Karpas-422 (cell line): ENCODE measurements at places on chromosomes 11 and 22. TPM values are rescaled to one million over a fixed set of nuclear protein-coding genes. Genes with fewer than 3 reads are reported as not detected.

The GAS2 gene
- total RNA-seq = 0.86 TPM in 1 of 2 replicates, not detected in the other

The C11orf52 gene
- not detected in 2 replicates for total RNA-seq

The CCDC89 gene
- total RNA-seq = 0.37 and 0.40 TPM in 2 replicates

DNA sequence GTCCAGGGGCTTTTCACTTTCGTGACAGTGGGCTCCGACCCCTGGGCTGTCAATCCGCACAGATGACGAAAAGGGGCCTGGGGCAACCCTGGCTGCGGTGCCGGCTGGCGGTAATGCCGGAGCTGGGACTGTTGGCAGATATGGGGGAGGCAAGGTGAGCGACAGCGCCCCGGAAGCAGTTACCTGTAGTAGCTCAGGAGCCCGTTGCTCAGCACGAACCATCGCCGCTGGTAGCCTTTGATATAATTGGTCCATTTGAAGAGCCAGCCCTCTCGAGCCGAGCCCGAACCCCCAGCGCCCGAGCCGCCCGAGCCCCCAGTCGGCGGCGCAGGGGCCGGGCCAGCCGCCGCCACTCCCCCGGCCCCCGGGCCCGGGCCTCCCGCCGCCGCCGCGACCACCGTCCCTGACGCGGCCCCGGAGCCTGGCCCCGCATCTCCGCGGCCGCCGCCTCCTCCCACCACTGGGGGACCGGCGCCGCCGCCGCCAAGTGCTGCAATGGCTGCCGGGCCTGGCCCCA, 396 bp downstream of the OSBP start:
- DNase-seq = peak; percentile 78

DNA sequence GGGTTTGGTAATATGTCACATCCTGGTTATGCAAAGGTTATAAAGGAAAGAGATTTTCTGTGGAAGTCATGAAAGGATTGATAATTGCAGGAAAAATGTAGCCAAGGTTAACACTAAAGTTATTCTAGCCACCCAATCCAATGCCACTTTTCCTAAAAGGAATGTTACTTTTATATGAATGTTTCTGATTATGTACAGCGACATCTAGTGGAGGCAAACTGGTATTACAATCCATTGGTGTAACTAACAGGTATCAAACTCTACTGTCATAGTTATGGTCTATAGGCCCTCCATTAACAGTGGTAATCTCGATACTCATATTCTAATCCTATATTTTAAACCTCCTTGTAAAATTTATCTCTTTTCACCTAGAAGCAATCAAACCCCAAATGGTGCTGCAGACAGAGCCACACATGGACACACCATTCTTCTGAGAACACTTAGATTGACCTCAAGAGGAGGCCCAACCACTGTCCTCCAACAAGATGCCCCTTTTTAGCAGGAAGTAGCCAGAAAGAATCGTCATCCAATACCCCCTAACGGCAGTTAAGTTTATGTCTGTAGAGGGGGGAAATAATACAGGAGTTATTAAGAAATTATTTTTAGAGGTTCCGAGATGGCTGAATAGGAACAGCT, 74.9 kb upstream of the RAG2 start:
- DNase-seq = peak; percentile 77

- DNase-seq = no peak
Measured at GRCh38 chr11:23696688-23697415, 800.0 kb upstream of the LUZP2 start.

DNA sequence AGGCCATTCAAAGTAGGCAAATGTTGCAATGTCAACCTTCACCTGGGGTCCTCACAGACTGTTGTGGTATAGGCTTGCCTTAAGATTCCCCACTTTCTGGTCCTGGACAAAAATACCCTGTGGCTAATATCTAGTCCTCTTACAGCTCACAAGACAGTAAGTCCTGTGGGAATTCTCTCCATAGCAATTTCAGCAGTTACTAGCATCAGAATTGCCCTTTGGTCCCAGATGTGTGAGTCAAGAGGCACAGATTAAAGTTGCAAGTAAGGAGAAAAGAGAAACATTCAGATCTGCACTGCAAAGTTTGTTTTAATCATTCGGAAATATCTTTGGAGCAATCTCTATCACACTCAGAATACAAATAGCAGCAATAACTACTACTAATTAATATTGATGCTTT, 420.2 kb downstream of the NTM start:
- no peak for DNase-seq

DNA sequence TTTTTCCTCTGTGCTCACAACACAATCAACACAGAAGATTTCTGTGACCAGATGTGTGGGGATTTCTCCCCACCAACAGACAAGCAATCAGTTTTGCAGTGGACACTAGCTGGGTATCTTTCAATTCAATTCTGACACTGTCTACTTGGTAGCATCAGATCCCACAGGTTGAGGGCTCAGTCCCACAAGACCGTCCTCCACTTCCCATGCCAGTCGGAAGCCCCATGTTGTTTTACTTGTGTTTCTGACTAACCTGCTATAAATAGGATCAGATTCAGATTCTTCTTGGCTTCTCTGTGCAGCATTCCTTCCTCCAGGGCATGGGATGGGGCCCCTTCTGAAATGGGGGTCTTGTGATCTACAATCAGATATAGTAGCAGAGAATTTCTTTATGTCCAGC, 19.6 kb downstream of the ACER3 start:
- no peak for DNase-seq

- no peak for DNase-seq
Measured at GRCh38 chr11:121473064-121473777, 20.5 kb upstream of the SORL1-AS1 start.

GRCh38 chr22:38088629-38089473, 4.9 kb upstream of the SLC16A8 start:
- no peak for DNase-seq

DNA sequence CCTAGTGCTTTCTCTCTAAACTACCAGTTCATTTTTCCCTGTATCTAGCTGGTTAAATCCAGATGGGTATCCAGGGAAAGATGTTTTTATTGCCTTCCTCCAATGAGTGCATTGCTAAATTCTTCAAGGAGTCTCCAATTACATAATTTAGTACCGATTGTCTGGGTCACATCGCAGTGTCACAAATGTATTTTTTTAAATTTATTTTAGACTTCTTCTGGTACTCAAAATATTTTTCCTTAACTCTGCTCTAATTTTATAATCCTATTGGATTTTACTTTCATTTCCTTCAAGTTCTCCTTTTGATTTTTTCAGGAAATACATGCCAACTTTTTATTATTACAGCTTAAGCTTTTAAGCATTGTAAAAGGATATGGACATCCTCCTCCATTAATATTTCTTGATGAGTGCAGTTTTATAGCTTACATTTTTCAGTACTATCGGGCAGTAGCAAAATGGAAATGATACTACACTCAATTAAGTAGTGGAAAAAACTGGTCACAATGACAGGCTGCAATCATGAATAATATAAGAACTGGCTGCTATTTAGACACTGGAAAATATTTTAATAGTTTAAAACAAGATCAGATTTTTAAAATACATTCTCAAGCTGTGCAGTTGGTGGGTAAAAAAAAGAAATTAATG, 20.3 kb downstream of the BBOX1 start:
- no peak for DNase-seq

- peak; percentile 95 for DNase-seq
Measured at GRCh38 chr11:44899959-44900358, 50.7 kb downstream of the TP53I11 start.

DNA sequence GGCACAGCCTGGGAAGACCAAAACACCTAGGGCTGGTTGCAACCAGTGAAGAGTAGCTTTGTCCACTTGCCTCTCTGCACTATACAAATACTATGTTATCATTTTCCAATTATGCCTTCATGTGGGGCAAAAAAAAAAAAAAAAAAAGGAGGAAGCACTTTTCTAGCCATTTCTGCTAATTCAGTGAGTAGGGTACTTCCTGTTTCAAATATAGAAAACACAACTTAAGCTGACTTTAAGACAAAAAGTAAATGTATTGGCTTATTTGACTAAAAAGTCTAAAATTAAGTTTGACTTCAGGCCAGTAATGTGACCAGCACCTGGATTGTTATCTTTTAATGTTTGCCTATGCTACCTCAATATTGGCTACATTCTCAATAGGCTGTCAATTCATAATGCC, 15.3 kb downstream of the CCDC73 start:
- peak; percentile 94 for DNase-seq

GRCh38 chr22:46931881-46932280, 169.4 kb downstream of the TBC1D22A start:
- DNase-seq = no peak

- no peak for DNase-seq
Measured at GRCh38 chr11:72202571-72202970, 10.6 kb downstream of the FOLR1 start.

DNA sequence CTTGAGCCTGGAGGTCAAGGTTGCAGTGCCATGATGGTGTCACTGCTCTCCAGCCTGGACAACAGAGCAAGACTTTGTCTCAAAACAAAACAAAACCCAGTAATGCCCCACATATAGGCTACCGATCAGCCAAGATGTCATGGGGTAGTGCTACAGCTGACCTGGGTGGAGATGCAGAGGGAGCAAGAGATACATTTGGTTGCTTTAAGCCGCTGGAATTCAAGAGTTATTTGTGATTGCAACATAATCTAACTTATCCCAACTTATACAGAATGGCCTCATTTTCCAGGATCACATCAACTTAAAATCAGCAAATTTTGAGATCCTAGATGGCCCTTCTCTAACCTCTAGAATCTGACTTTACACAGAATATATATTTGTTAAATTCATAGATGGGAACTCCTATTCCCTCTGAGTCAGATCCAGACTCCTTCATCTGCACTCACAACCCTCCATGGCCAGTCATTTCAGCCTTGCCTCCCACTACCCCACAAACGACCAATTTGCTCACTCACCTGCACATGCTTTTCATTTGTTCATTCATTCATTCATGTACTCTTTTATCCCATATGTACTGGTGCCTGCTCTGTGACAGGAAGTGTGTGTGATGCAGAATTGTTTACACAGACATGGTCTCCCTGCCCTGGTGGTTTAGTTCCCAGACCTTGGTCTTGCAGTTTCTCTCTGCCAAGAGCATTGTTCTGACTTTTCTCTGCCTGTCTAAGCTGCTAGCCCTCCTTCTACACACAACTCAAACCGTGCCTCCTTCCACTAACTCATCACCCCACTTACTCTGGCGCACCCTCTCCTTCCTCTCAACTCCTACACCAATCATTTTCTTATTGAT, 24.1 kb upstream of the APLNR start:
- DNase-seq = no peak
